ENCODE measurements at places on chromosomes 3 and 15.

GRCh38 chr3:197356275-197356674, 57.9 kb upstream of the DLG1 start:
- DNase-seq = no peak

GRCh38 chr3:159482241-159482993, 506.2 kb upstream of the IL12A start:
- no peak for DNase-seq

- no peak for DNase-seq
Observed at GRCh38 chr15:58605931-58606530, 143.5 kb downstream of the ADAM10 start.

- DNase-seq = no peak
Observed at GRCh38 chr3:137348936-137349335, 391.2 kb downstream of the IL20RB start.

DNA sequence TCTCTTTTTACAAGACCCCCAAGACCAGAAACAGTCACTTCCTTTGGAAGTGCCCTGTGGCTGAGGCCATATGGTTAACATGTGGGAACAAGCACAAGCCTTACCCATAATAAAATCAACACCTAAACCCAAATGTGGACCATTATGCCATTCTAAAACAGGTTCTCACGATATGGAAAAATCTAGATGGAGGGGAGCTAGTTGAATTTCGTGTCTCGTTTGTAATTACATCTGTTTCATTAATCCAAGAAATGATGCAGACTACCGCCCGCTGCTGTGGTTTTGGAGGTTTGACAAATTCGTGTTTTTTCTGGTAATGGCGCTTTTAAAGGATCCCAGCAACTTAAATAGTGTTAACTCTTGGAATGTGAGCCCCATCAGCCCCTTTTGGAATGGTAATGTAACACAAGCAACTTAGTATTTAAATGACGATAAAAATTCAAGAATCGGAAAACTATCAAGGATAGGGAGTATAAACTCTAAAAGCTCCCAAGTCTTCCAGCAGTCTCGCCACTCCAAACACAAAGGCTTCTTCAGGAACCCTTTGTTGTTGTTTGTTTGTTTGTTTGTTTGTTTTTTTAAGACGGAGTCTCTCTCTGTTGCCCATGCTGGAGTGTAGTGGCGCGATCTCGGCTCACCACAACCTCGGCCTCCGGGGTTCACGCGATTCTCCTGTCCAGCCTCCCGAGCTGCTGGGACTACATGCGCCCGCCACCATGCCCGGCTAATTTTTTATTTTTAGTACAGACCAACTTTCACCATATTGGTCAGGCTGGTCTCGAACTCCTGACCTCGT, 1.1 kb downstream of the CNBP start:
- DNase-seq = peak; percentile 46

- DNase-seq = peak; percentile 12
Observed at GRCh38 chr3:72597756-72598195, 250.5 kb downstream of the SHQ1 start.

GRCh38 chr3:73502609-73503583, 121.8 kb downstream of the PDZRN3 start:
- DNase-seq = peak; percentile 71

GRCh38 chr15:38671006-38671387, 106.4 kb upstream of the RASGRP1 start:
- no peak for DNase-seq

GRCh38 chr15:59550956-59551355, 60.6 kb upstream of the GCNT3 start:
- DNase-seq = peak; percentile 79

GRCh38 chr3:15877813-15878212, 80.0 kb upstream of the ANKRD28 start:
- DNase-seq = no peak

DNA sequence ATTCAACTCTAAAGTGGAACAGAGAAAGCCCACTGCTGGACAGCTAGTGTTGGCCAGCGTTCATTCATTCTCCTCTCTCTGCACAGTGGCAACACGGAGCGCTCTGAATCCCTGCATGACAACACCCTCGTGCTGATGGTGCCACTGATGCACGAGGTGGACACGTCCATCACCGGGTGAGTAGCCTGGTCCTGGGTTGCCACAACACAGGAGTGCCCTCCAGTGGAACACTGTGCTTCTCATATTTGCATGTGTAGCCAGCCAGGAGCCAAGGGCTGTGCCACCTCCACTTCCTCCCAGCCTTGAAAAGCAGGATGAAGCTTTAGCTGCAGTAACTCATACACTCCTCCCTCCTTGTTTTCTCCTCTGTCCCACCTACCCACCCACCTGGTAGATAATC, 120.0 kb upstream of the CTDSPL start:
- DNase-seq = peak; percentile 64

GRCh38 chr3:186996356-186996755, 66.0 kb downstream of the ST6GAL1 start:
- peak; percentile 73 for DNase-seq

- DNase-seq = peak; percentile 54
Observed at GRCh38 chr3:123286308-123287023, 84.7 kb downstream of the SEC22A start.

GRCh38 chr3:119794971-119795612, 13.2 kb downstream of the NR1I2 start:
- DNase-seq = peak; percentile 81

DNA sequence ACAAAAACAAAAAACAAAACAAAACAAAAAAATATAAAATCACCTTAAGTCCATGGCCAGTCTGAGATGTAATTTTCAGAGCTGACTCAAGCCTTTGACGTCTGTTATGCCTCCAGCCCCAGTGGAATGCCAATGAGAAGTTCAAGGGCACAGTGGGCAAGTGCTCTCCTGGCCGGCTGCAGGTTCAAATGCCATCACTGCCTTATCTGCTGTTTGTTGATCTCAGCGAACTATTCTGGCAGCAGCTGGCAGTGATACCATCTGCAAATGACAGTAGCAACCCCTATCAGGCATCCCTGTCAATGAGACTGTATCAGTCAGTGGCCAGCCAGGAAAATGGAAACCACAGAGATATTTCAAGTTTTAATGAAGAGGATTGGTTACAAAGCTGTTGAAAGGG, 10.8 kb upstream of the PDE8A start:
- no peak for DNase-seq

GRCh38 chr3:154864947-154865346, 215.2 kb upstream of the MME start:
- no peak for DNase-seq

DNA sequence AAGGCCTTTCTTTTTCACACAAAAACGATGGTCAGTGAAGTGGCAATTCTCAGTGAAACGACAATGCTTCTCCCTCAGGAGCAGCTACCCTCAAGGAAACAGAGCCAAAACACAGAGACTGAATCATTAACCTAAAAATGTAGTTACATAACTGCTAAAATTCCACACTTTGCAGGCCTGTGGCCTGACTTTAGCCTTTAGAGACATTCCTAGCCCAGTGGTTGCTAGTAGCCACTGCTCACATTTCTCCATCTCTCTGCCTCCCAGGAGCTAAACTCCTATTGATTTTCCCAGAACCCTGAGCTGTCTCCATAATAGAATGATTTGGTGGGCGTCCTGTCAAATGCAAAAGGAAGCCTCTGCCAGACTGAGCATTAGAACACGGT, 630.1 kb upstream of the KCNMB2 start:
- DNase-seq = no peak

DNA sequence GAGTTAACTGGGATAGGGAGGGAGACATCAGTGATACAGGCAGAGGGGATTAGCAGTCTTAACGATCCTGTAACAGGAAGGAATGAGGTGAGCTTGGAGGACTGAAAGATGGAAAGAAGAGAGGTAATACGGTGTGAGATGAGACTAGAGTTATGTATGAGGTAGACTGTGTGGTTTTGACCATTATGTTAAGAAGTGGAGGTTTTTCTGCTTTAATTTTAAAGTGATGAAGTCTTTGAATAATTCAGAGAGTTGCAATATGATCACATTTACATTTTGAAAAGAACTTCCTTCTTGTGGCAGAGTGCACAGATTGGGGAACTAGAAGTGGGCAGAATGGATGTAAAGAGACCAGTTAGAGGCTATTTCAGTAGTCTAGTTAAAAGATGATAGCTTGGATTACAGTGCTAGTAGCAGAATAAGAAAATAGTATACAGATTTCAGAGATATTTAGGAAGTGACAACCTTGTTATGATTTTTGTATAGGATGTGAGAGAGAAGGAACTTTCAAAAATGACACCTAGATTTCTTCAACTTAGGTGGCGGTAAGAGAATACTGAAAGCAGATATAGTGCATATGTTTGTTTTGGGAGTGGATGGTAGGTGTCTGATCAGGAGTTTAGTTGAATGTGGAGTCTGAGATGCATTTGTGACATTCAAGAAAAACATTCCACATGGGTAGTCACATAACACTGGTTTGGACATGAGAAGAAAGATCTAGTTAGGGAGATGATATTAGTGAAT, 40.5 kb downstream of the STT3B start:
- DNase-seq = no peak

DNA sequence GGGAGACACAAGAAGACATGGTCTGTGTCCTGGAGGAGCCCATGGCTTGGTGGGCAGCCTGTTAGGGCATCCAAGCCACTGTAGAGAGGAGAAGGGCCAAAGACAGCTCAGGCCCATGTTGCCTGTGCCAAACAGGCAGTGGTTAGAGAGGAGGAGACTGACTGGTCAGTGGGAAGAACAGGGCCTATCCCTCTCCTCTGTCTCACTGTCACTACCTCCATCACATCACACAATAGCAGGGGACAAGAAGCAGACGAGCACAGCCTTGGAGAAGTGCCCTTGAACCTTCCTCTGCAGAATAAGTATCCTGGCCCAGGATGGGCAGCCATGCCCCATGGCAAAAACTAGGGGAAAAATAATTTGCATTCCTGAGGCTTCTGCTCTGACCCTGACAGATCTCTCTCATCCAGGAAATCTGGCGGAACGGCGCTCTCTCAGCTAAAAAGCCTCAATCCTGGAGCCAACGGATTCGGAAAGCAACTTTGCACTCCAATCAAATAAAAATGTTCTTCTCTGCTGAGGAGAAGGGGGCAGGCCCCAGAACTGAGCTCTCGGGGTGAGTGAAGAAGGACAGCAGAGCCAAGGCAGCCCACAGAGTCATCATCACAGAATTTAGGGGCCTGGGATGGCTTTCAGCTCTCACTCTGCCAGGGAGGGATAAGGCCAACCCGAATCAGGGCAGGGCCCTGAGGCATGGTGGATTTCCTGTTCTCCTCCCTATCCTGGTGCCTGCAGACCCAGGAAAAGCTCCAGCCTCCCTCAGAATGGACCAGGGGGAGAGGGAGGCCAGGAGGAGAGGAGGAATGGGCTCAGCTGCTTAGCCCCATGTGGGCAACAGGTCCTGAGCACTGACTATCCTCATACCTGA, 1.6 kb downstream of the SHF start:
- no peak for DNase-seq

GRCh38 chr15:86879250-86880229, 799.9 kb downstream of the AGBL1 start:
- no peak for DNase-seq

- DNase-seq = no peak
Observed at GRCh38 chr15:36363335-36363734, 216.1 kb upstream of the CDIN1 start.

DNA sequence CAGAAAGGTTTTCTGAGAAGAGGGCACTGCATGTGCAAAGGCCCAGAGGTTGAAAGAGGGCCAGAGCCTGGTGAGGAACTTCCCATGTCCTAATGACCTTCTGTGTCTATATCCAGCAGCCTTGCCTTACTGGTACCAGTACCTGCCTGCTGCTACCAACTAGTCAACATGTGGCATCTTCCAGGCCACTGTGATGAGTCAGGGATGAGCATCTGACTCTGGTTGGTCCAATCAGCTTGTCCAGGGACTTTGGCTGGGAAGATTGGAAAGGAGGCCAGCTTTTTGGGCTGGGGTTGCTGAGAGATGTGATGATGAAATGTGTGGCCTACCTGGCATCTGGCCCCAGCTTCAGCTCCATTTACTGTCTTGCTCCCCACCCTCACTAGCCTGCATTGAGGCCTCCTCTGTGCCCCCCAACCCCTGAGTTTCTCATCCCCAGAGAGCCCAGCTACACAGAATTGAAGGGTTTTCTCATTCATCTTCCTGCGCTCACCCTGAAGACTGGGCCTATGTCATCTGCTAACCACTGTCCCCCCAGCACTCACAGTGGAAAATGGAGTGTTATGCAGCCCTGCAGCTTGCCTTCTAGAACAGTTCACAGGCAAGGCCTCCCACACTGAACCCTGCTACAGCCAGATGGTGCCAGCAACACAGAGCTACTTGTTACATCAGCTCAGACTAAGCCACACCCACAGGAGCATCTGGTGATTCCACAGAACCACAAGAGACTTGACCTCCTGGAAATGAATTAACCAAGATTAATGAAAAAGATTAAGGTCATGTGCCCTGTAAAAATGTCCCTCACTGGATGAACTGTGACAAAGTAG, 1.3 kb upstream of the TWF2 start:
- peak; percentile 67 for DNase-seq

- no peak for DNase-seq
Observed at GRCh38 chr3:30146978-30147377, 459.4 kb upstream of the TGFBR2 start.

- DNase-seq = no peak
Observed at GRCh38 chr15:41256103-41256502, 25.0 kb downstream of the CHP1 start.

DNA sequence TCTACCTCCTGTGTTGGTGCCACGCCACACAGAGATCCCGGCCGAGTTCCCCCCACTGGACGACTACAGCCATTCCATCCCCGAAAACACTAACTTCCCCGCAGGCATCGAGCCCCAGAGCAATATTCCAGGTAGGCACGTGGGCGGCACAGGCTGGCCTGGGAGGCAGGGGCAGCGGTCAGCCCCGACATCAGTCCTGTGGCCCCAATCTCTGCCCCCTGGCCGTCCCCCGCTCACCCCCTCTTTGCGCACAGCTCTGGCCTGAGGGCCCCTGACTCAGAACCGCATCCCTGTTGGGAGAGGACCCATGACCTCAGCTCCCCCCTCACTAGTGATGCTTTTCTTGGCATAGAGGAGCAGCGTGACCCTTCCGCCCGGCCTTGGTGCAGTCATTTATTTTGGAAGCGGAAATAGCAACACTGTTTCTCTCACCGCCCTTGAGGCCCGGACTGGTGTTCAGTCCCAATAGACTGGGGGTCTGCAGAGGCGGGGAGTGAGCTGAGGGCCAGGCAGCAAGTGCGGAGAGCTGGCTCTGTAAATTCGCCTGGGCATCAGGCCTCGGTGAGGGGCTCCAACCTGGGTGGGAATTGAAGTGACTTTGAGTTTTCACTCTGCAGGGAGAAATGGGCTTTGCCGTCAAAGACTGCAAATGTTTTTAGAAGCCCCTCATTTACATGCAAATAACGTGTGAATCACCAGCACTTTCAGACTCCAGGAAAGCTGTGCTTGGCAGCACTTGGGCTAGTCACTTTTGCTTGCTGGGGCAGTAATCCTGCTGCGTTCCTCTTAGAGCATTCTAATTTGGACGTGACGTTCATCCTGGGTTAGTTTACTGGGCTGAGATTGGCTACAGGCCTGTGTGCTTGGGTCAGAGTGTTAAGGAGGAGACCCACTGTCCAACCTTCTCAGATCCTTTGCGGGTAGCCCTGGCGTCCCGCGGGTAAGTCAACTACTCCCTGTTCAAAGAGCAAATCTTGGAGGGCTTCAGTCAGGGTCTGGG, 88.9 kb downstream of the AAGAB start:
- DNase-seq = no peak

- peak; percentile 92 for DNase-seq
Observed at GRCh38 chr3:172098698-172099494, 59.5 kb downstream of the FNDC3B start.

GRCh38 chr3:28786446-28786845, 437.8 kb upstream of the AZI2 start:
- DNase-seq = no peak
